ENCODE measurements at places on chromosomes 7 and 10.

DNA sequence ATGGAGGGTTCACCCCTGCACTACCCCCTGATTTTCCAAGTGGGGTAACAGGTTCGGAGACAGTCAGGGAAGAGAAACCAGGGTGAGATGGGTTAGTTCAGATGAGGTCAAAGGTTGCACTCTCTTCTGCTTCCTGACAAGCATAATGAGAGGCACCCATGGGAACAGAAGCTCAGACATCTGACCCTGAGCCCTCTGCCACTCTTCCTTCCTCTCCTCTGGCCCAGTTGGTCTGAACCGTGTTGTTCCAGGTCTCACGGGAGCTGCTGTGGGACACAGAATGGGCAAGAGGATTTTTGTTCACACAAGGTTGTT, 38.4 kb downstream of the DNAJB12 start:
- no peak for DNase-seq

DNA sequence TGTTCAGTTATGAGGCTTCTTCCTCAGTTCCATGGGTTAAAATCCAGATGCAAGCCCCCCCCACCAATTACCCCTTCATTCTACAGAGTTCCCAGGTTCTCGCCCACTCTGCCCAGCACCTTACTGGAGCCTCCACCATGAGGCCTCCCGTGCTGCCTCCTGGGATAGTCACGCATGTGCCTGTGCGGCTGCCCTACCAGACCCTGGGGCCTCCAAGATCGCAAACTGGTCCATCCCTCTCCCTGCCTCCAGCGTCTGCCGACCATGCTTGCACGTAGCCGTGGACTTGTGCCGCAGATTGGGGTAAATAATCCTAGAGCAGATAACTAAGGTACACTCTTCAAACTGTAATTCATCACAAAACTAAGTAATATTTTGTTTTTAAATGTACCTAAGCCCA, 611.2 kb downstream of the PTPRN2 start:
- DNase-seq, result no peak

GRCh38 chr10:9635691-9636090, 1382.0 kb upstream of the CELF2 start:
- no peak for DNase-seq

DNA sequence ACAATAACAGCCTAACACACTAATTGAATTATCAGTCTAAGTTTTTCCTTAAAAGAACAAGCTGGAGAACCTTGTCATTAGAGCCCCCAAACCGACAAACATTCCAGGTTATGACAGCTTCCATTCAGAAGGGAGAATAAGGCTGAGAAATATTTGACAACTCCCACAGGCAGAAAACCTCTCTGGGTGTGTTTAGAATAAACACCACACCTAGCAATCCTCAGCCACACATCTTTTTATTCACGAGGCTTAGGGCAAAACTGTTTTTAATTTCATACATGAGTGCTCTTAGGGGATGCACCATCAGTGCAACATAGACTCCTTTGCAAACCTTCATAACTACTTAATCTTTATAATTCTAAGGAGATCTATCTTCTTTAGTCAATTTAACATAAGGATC, 24.2 kb downstream of the STN1 start:
- DNase-seq, result no peak

- DNase-seq, result no peak
These were observed 563.9 kb upstream of the C7orf33 start for GRCh38 chr7:148026713-148027112.

DNA sequence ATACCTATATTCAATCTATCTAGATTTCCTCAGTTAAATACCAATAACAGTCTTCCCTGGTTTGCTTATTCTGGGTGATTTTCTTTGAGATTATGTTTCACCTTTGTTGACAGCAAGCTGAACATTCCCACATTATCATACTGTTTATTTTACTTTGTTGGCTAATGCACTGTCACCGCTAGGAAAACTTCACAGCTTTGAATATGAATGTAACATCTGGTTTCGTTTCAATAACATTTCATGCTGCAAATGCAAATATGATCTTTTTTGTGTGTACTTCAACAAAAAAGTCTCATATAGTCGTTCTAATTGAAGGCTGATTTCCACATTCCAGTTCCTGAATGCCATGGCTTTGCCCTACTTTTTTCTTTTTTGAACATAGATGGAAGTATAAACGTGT, 946.3 kb upstream of the GHITM start:
- DNase-seq, result no peak

DNA sequence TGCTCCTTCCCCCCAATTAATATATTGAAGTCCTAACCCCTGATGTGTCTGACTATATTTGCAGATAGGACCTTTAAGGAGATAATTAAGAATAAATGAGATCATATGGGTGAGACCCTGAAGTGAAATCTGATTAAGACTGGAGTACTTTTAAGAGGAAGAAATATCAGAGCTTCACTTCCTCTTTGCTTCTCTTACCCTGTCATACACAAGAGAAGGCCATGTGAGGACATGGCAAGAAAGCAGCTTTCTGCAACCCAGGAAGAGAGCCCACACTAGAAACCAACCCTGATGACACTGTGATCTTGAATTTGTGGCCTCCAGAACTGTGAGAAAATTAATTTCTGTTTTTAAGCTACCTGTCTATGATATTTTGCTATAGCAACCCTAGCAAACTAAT, 44.2 kb downstream of the JMJD1C start:
- DNase-seq, result no peak

DNA sequence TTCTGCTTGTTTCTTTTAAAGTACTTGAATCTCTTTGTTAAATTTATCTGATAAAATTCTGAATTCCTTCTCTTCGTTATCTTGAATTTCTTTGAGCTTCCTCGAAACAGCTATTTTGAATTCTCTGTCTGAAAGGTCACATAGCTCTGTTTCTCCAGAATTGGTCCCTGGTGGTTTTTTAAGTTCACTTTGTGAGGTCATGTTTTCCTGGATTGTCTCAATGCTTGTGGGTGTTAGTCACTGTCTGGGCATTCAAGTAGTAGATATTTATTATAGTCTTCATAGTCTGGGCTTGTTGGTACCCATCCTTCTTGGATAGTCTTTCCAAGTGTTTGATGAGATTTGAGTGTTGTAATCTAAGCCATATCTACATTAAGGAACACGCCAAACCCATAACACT, 1060.6 kb downstream of the LRMDA start:
- DNase-seq, result no peak

- DNase-seq, result no peak
These were observed 370.2 kb downstream of the PHF14 start for GRCh38 chr7:11343818-11344413.

DNA sequence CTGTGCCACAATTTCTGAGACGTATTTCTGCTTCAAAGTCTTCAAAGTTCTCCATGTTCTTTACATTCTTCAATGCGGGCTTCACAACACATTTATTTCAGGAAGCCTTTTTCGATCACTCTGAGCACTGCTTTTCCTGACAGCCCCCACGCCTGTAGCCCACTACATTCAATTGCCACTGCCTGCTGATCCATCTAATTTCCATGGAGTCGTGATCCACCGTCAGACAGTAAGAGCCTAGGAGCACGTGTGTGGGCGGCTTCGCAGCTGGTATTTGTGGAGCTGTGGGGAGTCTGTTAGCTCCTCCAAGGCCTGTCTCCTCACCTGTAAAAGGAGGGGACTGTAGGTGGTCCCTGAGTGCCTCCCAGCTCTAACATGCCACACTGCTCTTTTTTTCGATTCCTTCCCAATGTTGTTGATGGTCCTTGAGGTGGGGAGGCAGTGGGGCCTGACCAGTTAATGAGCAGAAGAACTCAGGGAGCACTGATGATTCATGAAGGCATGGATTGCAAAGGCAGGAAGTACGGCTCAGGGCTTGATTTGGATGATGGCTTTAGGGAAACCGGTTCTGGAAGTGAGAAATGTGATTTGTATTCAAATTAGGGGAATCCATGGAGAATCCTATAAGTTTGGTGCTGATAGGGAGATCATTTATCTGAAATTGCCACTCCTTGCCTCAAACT, 401.1 kb upstream of the PODXL start:
- no peak for DNase-seq

GRCh38 chr7:34772296-34772938, 114.4 kb downstream of the NPSR1 start:
- DNase-seq, result peak; percentile 66

DNA sequence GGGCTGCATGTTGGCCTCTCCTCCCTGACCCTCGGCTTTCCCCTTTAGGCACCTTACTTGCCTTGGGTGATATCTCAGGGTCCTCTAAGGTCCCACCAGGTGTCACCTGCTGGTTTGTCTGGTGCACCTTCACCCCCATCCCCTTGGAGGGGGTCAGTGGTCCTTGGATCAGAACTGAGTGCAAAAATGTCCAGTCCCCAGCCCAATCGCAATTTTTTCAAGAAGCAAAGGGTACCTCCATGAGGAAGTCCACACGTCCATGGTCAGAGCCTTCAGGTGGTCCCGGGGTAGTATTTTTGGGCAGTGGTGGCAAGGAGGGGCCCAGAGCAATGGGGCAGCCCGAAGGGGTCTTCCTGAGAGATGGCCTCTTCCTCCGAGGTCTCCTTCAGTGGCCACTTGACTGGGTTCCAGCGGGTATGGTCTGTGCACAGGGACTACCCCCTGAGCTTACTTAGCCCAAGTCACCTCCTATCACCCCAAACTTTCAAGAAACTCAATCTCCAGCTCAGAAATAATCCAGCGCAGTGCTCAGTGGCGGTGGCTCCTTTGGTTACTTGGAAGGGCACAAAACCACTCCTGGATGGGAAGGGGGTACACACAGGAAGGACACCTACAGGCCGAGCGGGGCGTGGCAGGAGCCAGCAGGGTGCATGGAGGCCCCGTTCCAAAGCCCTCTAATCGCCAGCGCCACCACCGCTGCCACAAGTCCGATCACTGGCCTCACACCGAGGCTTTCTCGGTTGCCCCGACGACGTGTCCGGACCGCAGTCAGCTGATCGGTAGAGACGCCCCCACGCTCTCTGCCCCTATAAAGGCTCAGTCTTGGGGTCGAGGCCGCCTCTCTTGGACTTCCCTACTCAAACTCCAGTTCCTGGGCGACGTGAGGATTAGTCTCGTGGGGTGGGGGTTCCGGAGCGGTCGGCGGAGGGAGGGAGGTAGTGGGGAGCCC, 4.5 kb downstream of the SAP25 start:
- no peak for DNase-seq

GRCh38 chr7:115340828-115341227, 418.9 kb downstream of the MDFIC start:
- DNase-seq, result no peak

DNA sequence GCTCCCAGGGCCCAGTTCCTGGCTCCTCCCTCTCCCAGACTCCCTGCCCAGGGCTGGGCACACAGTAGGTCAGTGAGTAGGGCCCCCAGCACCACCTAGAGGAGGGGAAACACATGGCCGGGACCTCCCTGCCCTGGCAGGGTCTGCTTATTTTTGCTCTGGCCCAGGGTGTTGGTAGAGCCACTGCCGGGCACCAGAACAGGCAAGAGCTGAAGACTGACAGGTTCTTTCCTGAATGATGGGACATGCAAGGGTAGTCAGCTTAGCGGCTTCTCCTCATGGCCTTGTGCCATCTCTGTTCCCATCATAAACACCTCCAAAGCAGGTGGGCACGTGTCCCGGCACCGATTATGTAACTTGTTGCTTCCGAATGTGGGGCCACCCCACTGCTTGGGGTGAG, 86.5 kb downstream of the NEURL1 start:
- DNase-seq, result no peak

GRCh38 chr7:73701357-73701995, 18.0 kb downstream of the STX1A start:
- DNase-seq, result no peak

- no peak for DNase-seq
These were observed 33.5 kb upstream of the CADPS2 start for GRCh38 chr7:122919643-122920181.

- no peak for DNase-seq
These were observed 33.3 kb upstream of the MNX1 start for GRCh38 chr7:157043745-157044144.

GRCh38 chr7:100583132-100584053, 2.5 kb downstream of the LRCH4 start:
- peak; percentile 19 for DNase-seq

DNA sequence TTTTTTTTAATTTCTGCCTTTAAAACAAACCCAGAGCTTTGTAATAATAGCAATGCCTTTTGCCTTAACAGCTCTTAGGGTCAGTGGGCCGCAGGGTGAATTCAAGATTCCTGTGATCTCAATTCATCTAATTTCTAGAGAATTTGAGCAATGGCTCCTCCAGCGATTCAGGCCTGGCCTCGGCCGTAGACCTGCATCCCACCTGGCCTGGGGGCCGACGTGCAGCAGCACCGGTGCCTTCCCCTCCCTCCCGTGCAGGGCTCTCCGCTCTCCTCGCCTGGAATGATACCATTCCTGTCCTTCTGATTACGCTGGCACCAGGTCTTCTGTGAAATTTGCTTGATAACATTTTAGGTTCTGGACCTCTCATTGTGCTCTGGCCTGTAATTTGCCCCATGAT, 172.5 kb downstream of the ADARB2 start:
- no peak for DNase-seq

GRCh38 chr7:26034391-26034790, 117.6 kb upstream of the NFE2L3 start:
- DNase-seq, result no peak

GRCh38 chr10:90988802-90989201, 67.9 kb upstream of the ANKRD1 start:
- DNase-seq, result no peak

DNA sequence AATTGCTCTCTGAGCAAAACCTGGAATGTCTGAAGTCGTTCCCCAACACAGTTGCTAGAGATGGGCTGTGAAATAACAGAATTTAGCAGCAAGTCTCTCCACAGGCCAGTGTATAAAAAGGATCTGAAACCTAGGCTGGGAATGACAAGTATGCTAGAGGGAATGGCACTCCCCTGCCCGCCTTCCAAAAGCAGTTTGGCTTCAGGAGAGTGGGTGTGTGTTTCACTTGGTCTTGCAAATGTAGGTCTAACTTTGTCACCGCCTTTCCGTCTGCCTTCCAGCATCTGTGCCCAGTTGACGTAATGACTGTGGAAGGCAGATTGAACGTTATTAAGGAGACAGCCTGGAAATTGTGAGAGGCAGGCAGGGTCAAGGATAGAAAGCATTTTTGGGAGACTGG, 18.0 kb upstream of the MTURN start:
- DNase-seq, result no peak

DNA sequence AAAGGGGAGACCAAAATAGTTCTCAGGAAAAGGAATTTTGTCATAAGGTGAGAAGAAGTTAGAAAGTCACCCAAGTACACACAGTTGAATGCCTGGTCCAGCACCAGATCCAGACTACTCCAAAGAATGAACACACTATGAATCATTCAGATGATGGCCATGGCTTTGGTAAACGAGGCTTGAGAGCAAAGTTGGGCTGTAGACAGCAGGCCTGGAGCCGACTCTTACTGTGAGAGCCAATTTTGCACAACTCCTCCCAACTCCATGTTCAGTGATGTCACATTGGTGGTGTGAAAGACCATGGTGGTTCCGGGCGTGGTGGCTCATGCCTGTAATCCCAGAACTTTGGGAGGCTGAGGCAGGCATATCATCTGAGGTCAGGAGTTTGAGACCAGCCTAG, 131.6 kb downstream of the PKD1L1 start:
- no peak for DNase-seq

Data from NCI-H2171 (cell line).